Activated T-cell treated with anti-CD3 and anti-CD28 coated beads, Interleukin-2, amount 50 U/mL, for 48 hours (primary cell): ENCODE measurements at places on chromosomes 3 and 15.

- DNase-seq: no peak
These were observed 159.5 kb upstream of the TBC1D5 start for GRCh38 chr3:17901893-17902292.

GRCh38 chr15:52912172-52912571 lies 122.0 kb upstream of the ONECUT1 start:
- DNase-seq: no peak

GRCh38 chr15:51227940-51228732 lies 110.3 kb downstream of the CYP19A1 start:
- DNase-seq: peak; percentile 25

- no peak for DNase-seq
These were observed 19.5 kb downstream of the NFKBIZ start for GRCh38 chr3:101868534-101869464.

DNA sequence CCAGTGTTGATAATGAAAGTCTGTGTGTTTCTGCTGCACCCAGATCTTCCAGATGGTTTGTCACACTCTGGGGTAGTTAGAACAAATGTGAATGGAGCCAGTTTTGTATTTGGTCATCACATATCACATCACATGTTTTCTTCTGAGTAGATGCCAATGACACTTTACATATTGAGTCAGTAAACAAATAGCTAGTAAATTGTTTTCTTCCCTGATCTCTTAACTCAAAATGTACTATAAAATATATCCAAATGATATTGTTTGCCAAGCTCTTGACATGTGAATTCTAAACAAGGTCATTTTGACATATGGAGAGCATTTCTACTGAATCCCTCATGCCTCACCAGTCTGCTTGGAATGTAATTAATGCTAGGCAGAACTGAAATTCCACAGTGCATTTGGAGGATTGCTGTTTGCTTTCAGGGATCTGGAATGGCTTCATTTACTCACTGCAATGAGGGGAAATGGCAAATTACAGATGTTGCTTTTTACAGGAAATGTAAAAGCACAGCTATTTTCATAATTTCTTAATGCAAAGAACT lies 45.0 kb downstream of the PDHB start:
- DNase-seq: no peak

DNA sequence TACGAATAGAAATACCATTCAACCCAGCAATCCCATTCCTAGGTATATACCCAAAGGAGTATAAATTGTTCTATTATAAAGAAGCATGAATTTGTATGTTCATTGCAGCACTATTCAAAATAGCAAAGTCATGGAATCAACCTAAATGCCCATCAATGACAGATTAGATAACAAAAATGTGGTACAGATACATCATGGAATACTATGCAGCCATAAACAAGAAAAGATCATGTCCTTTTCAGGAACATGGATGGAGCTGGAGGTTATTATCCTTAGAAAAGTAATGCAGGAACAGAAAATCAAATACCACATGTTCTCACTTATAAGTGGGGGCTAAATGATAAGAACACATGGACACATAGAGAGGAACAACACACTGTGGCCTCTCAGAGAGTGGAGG lies 571.9 kb downstream of the RBMS3 start:
- no peak for DNase-seq

- no peak for DNase-seq
These were observed 66.2 kb downstream of the CORO2B start for GRCh38 chr15:68644996-68645395.

GRCh38 chr3:194632809-194633348 lies 340 bp downstream of the TMEM44 start:
- no peak for DNase-seq

GRCh38 chr15:75045332-75046015 lies 22.1 kb downstream of the PPCDC start:
- no peak for DNase-seq

DNA sequence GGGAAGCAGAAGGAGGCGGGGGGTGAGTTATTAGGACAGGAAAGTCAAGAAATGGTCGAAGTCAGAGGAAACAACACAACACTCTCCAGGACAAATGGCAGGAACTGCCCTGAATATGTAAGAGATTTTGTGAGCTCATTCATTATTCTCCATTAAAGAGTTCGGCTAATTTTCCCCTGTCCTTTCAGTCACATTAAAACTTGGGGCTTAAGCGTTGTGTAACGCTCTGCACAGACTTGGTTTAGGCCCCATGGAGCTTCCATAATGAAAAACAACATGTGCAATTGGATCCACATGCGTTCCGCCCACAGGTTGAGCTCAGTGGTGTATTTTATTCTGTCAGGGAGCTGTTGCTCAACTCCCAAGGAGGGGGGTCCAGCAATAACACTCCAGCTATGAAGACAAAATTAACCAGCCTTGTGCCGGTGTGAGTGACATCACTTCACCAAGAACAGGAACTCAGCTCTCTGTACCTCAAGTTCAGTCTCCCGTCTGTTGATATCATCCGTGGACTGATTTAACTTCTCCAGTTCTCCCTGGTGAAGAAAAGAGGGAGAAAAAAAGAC lies 2.3 kb downstream of the SH3BP5 start:
- no peak for DNase-seq

DNA sequence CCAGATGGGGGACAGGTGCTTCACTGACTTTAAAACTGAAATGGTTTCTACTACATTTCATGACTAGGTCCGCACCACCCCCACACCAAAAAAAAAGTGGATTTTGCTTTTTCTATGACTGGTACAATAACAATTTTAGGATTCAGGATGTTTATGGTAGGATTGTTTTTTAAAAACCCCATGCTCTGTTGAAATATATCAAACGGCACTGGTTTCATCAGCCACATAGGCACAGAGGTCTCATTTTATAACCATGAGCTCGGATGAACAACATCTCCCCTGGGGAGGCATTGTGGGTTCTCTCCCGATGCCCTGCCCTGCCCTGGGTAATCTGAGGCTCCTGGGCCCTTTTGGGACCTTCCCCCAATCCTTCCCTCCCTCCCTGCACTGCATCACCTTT lies 202.7 kb upstream of the KBTBD8 start:
- no peak for DNase-seq

- DNase-seq: no peak
These were observed 16.0 kb downstream of the PIGB start for GRCh38 chr15:55334997-55335396.
